ENCODE measurements at places on chromosomes 16 and 17.

GRCh38 chr17:8593276-8593675 lies 37.2 kb downstream of the MYH10 start:
- no peak for DNase-seq

GRCh38 chr17:56887552-56888467 lies 26.0 kb downstream of the TRIM25 start:
- no peak for DNase-seq

- no peak for DNase-seq
Measured at GRCh38 chr17:60577147-60577915, 22.7 kb upstream of the PPM1D start.

DNA sequence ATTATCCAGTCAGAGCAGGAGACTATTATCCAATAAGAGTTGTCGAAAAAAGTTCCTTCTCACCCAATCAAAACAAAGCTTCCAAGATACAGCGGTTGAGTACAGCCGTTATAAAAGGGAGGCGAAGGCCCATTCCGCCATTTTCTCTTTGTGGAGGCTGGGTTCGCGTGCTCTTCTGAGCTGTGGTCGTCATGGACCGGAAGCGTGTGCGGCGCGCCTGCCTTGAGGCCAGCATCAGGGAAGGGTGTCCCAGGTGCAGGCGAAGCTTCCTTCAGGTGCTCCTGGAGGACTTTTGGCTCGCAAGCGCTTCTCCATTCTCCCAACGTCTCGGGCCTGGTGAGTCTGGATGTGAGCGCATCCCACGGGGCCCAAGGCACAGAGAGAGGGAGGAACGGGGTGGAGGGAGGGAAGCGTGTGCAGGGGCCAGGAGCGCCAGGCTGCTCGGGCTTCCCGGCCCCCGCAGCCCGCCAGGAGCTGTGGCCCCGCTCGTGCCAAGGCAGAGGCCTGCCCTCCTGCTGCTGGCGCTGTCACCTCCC lies 99.2 kb downstream of the GOSR1 start:
- no peak for DNase-seq

DNA sequence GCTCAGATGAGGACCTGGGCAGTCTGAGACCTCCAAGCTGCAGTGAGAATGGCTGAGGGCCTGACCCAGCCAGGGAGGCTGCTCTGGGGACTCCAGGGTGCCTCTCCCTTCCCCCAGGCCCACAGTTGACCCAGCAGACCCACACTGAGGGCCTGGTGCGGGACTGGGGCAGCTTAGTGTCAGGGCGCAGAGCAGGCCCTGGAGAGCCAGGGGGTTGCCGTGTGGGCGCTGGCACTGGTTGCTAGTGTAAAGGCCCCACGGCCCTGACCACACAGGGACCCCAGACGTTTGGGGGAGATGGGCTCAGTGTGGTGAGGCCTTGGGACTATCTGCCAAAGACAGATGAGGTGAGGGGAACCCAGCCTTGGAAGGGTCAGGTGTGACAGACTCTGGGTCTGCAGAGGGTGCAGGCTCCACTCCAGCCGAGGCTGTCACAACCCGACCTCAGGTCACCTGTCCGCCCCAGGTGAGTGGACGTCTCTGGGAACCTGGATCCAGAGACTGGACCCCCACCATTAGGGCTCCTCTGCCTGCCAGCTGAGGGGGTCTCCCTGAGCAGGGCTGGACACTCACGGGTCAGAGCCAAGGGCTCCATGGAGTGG lies 50.8 kb upstream of the GNG13 start:
- no peak for DNase-seq

DNA sequence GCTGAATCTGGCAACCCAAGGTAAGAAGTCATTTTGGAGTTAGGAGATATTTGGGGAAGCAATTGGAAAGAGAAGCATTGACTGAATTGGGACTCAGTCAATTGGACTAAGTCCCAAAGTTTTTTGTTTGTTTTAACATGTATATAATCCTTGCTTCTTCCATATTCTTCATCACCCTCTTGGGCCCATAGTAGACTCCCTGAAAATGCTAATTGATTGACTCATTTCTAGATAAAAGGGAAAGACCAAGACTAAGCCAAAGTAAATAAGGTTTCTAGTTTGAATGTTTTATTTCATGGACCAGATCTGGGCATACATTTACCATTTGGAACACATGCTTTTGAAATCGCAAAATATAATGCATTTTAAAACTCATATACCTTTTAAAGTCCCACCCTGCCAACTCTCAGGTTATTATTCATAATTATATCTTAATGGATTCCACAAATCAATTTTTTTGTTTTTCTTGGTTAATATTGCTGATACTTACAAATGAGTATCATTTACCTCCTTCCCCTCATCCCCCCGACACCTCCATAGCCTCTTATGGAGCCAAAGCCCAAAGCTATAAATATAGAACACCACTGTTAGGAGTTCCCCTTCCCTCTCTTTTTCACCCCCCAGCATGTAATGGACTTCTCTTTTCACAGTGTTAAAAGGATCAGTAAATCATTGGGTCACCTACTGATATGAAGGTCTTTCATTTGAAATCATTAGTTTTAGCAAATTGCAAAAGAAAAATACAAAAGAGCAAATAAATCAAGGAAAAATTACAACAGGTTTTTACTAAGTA lies 674.0 kb upstream of the SOX9 start:
- DNase-seq = no peak

GRCh38 chr17:57091186-57091618 lies 6.2 kb downstream of the AKAP1 start:
- no peak for DNase-seq

DNA sequence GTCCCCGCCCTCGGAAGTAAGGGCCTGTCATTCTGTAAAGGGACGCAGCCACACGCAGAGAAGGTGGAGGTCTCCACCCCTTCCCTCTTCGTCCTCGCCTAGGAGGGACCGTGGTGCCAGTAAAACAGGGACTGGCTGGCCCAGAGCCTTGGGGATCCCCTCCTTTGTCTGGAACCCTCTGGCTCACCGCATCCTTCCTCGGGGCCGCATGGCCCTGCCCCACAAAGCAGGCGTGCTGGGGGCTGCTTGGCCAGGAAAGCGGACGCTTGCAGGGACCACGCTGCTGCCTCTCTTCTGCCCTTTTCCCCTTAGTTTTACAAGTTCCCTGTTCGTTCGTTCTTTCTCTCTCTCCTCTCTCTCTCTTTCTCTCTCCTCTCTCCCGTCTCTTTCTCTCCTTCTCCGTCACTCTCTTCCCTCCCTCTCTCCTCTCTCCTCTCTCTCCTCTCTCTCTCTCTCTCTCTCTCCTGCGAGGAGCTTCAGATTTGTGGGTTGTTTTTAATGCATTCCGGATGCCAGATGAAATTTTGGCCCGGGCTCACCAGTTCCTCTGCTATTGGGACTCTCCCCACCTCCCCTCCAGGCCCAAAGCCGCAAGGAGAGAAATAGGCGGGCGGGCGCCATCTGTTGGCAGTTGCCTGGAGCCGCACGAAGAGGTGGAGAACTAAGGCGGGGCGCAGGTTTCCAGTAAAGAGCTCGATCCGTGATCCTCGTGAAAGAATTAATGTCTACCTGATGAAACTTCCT lies 35.1 kb upstream of the CDRT4 start:
- DNase-seq = peak; percentile 70

DNA sequence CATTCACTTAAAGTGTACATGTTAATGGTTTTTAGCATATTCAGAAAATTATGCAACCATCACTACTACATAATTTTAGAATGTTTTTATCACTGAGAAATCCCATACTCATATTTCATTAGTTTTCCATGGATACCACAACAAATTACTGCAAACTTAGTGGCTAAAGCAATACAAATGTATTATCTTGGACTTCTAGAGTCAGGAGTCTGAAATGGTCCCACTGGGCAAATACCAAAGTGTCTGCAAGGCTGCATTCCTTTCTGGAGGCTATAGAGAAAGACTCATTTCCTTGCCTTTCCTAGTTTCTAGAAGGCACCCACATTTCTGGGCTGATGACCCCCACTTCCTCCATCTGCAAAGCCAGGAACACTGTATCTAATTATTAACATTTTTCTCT lies 16.9 kb upstream of the GNAO1 start:
- DNase-seq = no peak

GRCh38 chr16:27169511-27170071 lies 33.7 kb upstream of the KDM8 start:
- peak; percentile 57 for DNase-seq

GRCh38 chr16:1346422-1347285 lies 5.0 kb downstream of the TSR3 start:
- DNase-seq = no peak

- peak; percentile 68 for DNase-seq
Measured at GRCh38 chr16:89115216-89115861, 21.7 kb downstream of the ACSF3 start.

DNA sequence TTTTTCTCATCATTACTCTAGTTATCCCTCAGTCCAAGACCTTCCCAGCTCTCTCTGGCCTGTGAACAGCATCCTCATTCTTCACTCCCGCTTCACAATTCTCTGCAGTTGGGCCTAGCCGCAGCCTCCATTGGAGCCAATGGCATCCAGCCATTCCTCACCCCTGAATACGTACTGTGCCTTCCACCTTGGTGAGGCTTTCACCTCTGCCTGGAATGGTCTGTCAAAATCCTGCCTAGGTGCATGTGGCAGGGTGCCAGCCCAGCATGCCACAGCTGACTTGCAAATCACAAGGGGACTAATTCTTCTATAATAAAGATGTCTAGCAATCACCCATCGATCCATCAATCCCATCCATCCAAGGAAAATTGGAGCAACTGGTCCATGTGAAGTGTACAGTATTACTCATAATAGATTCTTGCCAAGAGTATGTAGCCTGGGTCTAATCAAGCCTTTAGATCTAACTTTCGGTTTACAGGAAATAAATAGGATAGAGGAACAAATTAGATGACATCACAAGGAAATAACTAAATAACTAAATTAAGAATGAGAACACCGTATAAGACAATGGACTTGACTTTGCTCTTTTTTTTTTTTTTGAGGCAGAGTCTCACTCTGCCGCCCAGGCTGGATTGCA lies 5.1 kb upstream of the CX3CL1 start:
- DNase-seq = no peak

- DNase-seq = no peak
Measured at GRCh38 chr16:27080895-27081294, 14.2 kb downstream of the C16orf82 start.

GRCh38 chr17:6930749-6931148 lies 65.1 kb upstream of the ALOX12 start:
- no peak for DNase-seq

GRCh38 chr17:1796800-1797199 lies 32.9 kb downstream of the SMYD4 start:
- DNase-seq = no peak

- no peak for DNase-seq
Measured at GRCh38 chr17:58081646-58082340, 1.4 kb upstream of the DYNLL2 start.

Data from activated CD4-positive, alpha-beta T cell treated with anti-CD3 and anti-CD28 coated beads for 24 hours (primary cell).